ENCODE measurements at places on chromosomes 16 and 17.

DNA sequence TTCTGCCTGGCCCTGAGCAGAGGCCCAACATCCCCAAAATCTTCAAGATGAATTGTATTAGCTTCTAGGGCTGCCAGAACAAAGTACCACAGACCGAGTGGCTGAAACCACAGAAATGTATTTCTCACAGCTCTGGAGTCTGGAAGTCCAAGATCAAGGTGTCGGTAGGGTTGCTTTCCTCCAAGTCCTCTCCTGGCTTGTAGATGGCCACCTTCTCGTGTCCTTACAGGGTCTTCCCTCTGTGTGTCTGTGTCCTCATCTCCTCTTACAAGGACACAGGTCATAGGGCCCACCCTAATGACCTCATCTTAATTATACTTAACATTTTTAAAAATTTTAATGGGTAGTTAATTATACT is 215.7 kb downstream of the NTN1 start:
- DNase-seq: no peak

GRCh38 chr16:72740347-72740746 is 307.6 kb downstream of the ZFHX3 start:
- no peak for DNase-seq

- no peak for DNase-seq
Observed at GRCh38 chr17:80477647-80478478, 1.5 kb upstream of the NPTX1 start.

- DNase-seq: peak; percentile 66
Observed at GRCh38 chr17:27624539-27624938, 6.4 kb upstream of the LGALS9 start.

- DNase-seq: no peak
Observed at GRCh38 chr17:48374650-48375230, 55.3 kb downstream of the SKAP1 start.

GRCh38 chr16:87392821-87393679 is 914 bp downstream of the MAP1LC3B start:
- DNase-seq: no peak
